Activated gamma-delta T cell treated with anti-CD3 and anti-CD28 coated beads, Interleukin-2, amount 50 U/mL, for 16 hours (primary cell): ENCODE measurements at places on chromosomes 5 and 9.

DNA sequence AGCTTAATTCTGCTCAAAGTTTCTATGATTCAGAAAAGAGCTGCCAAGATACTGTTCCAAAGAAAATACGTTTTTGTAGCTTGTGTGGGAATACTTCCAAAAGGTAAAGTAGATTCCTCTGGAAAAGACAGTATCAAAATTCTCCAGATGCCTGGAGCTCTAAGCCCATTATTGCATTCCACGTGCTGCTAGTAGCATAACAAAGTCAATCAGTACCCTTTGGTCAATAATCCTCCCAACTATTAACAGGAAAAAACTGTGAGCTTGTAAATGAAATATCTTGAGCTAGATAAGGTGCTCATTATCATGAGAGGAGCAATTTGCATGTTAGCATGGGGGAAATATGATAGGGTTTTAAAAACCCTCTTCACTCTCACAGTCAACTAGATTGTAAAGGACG lies 229.5 kb upstream of the TYRP1 start:
- no peak for DNase-seq

- no peak for DNase-seq
Observed at GRCh38 chr9:95840074-95840473, 35.4 kb upstream of the ERCC6L2 start.

GRCh38 chr5:34944460-34945047 lies 15.2 kb downstream of the DNAJC21 start:
- DNase-seq, result no peak

GRCh38 chr9:79977510-79978197 lies 405.9 kb downstream of the TLE4 start:
- no peak for DNase-seq

- DNase-seq, result no peak
Observed at GRCh38 chr5:159514229-159514810, 184.0 kb upstream of the IL12B start.

GRCh38 chr9:128554155-128554862 lies 1.9 kb downstream of the SPTAN1 start:
- DNase-seq, result no peak

DNA sequence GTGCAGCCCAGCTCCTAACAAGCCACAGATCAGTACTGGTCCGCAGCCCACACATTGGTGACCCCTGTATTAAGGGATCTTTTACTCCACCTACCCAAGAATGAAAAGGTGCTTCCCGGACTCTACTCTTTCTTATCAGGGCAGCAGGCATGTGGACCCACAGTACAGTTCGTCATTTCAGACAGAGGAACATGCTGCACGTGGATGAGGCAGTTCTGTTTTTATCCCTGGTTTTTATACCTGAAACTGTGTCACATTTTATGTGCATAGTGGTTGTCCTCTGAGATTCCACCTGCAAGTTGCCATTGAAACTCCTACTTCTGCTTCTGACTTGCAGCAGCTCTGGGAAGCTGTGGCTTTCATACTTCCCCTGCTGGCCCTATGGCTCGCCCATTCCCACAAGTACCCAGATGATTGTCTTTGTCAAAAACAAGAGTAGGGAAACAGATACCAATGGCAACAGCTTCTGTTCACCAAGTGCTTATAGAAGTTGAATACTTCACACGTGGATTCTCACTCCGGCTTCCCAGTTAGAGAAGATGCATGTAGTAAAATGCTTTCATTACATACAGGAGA lies 208.0 kb downstream of the TRIO start:
- no peak for DNase-seq

DNA sequence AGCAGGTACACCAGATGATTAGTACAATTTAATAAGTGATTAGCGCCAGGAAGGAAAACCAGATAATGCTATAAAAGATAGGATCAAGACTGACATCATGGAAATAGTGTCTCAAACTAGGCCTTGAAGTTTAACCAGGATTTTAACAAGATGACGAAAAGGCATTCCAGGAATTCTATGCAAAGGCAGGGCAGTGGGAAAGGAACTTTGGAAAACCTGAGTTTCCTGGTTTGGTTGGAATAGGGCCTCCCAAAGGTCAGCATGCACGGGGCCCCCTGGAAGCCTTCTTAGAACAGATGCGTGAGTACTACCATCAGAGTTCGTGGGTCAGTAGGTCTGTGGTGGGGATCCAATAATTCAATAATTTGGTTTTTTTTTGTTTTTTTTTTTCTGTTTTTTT lies 935.2 kb upstream of the DMAC1 start:
- no peak for DNase-seq

DNA sequence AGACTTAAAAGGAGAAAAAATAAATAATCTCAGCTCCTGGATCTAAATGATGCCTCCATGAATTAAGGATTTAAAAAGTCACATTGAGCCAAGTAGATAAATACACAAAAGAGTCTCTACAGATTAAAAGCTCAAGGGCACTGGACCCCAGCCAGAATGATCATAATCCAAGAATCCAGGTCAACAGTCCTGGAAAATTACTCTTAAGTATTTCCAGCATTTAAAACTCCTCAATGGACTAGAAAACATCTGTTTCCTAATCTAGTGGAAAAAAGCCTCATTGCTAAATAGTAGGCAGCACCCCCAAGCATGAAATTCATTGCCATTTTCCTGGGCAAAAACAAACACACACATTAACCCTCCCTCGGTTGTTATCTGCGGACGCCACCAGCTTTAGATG lies 96.8 kb downstream of the FRMD3 start:
- no peak for DNase-seq

- DNase-seq, result no peak
Observed at GRCh38 chr9:136761545-136761981, 2.8 kb downstream of the LCN15 start.

- no peak for DNase-seq
Observed at GRCh38 chr5:80964919-80965318, 4.8 kb downstream of the RASGRF2 start.

- DNase-seq, result no peak
Observed at GRCh38 chr5:169954786-169955185, 25.5 kb downstream of the INSYN2B start.

- no peak for DNase-seq
Observed at GRCh38 chr5:55994495-55994997, at the start of gene IL6ST. Gene IL6ST, minus strand, starts transcription at chr5:55994963. Its CDS starts 18,685 bp downstream, at chr5:55976278.

DNA sequence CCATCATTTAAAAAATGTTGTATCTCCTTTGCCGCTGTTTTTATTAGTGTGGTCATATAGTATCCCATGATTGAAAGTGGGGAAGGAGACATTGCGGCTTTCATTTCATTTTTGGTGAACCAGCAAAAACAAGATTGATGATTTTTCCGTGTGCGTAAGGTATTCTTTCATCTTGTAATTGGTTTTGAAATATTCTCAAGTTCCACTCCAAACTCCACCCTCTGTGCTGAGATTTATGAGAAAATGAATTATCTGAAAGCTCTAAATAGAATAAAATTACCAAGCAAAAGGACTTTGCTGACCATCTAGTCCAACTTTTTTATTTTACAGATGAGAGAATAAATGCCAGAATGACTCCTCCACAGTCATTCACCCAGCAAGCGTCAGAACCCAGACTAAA lies 103.1 kb upstream of the MPDZ start:
- DNase-seq, result no peak

- no peak for DNase-seq
Observed at GRCh38 chr5:123209502-123210027, 120.5 kb downstream of the PRDM6 start.

GRCh38 chr5:68738841-68739240 lies 355.0 kb upstream of the SLC30A5 start:
- no peak for DNase-seq
